ENCODE measurements at places on chromosomes 1 and 21.
A peak's percentile ranks its signal among the peaks of the same experiment; 100 is the strongest.

DNA sequence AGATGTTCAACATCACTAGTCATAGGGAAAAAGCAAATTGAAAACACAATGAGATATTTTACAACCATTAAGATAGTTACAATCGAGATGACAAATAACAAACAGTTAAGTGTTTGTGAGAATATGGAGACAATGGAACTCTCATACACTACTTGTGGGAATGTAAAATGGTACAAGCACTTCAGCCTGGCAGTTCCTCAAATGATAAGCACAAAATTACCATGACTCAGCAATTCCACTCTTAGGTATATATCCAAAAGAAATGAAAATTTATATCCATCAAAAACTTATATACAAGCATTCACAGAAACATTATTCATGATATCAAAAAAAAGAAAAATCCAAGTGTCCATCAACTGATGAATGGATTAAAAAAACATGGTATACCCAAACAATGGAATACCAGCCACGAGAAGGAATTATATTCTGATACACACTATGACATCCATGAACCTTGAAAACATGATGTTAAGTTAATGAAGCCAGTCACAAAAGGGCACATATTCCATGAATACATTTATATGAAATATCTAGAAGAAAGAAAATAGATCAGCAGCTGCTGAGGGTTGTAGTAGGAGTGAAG is 76.4 kb downstream of the EVI5 start:
- no peak for DNase-seq

DNA sequence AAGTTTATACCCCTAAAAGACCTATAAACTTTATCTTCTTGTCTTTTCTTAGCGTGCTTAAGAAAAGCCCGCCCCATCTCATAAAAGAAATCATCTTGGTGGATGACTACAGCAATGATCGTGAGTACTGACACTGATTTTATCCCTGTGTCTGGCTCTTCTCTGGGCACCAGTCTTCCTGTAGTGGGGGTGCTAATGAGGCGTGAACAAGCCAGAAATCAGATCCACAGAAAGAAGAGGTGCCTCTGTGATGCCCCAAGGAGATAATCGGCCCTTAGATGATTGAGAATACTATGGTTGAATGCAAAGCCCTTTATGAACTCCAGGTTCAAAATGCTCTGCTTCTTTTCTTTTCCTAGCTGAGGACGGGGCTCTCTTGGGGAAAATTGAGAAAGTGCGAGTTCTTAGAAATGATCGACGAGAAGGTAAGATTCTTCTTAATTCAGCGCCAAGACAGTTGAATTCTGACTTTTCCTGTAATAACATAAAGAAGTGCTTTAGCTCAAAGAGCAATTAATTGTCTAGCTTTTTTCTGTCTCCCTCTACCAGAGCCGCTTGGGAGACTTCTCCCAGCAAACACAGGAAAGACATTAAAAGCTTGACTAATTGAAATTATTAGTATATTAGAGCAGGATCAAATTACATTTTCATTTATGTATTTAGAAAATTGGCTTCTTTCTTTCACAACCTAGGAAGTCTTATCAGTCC is 169.4 kb downstream of the GALNT2 start:
- no peak for DNase-seq

- DNase-seq = peak; percentile 18
Observed at GRCh38 chr1:184563308-184563707, 176.5 kb downstream of the C1orf21 start.

DNA sequence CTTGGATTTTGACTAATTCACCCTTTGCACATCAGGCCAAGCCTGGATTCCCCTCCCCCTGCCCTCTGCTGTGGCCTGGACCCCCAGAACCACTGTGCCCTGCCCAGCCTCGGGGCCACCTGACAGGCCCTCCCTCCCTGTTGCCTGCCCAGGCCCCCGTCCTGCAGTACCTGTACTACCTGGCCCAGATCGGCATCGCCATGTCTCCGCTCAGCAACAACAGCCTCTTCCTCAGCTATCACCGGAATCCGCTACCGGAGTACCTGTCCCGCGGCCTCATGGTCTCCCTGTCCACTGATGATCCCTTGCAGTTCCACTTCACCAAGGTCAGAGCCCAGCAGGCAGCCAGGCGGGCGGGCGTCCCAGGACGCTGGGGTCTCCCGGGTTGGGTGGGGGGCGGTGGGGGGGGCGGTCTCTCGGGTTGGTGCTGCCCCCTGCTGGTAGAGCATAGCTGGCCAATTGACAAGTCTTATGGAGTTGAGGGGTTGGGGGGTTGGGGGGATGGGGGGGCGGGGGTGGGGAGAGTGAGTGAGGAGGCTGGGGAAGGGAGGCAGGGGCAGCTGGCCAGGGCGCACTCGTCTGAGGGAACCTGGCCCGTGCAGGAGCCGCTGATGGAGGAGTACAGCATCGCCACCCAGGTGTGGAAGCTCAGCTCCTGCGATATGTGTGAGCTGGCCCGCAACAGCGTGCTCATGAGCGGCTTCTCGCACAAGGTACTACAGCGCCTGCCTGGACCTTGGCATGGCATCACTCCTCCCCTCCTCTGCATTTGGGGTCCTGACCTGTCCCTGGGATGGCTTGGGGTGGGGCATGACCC is 10.7 kb downstream of the AMPD2 start:
- no peak for DNase-seq

- DNase-seq = no peak
Observed at GRCh38 chr21:35528116-35529042, 479.3 kb upstream of the RUNX1 start.

DNA sequence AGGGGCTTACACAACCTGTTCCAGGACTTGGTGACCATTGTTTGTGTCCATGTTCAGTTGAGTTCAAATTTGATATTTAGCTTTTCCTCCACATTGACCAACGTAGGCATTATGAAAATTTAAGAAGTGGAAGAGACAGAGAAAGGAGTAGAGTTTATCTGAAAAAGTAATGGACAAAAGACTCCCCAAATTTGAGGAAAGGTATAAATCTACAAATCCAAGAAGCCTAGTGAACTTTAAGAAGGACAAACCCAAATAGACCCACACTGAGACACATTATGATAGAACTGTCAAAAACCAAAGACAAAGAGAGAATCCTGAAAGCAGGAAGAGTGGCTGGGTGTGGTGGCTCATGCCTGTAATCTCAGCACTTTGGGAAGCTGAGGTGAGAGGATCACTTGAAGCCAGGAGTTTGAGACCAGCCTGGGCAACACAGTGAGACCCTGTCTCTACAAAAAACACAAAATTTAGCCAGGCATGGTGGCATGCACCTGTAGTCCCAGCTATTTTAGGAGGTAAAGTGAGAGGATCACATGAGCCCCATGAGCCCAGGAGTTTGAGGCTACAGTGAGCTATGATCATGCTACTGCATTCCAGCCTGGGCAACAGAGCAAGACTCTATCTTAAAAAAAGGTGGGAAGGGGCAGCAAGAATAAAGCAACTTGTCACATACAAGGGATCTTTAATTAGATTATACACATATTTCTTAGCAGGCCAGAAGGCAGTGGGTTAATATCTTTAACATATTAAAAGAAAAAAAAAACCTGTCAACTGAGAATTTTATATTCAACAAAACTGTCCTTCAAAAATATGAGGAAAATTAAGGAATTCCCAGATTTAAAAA is 41.0 kb upstream of the ERO1B start:
- DNase-seq = no peak

DNA sequence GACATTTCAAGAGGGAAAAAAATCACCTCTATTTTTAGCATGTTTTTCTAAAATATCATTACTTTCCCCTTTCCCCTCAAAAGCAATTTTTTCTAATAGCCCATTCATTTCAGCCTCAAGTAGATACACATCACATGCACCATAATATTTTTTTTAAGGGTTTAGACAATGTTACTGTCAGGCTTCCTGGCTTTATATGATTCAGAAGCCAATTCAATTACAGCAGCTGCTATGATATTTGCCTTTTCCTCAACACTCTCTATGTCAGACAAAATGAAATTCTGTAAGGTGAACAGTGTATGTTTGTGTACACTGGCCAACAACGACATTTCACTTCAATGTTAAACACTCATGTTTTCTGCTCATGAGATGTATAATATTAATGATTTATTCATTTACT is 46.5 kb downstream of the OMA1 start:
- DNase-seq = no peak

DNA sequence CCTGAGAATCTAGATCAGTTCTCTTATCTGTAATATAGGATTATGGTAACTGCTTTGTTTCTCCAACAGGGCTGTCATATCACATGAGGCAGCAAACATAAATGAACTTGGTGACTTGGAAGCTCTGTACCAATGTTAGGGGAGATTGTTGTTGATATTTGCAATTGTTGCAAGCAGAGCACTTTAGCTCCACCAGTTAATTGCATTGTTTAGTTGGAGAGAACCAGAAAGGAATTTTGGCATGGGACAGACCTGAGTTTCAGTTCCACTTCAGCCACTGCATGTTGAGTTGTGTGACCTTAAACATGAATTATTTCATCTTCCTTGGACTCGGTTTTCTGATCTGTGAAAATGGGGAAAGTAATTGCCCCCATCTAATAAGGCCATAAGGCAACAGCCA is 142.3 kb upstream of the JUN start:
- no peak for DNase-seq

- DNase-seq = no peak
Observed at GRCh38 chr1:193516755-193517388, 330.5 kb upstream of the B3GALT2 start.

- DNase-seq = peak; percentile 71
Observed at GRCh38 chr1:181152892-181153633, 64.6 kb downstream of the IER5 start.

DNA sequence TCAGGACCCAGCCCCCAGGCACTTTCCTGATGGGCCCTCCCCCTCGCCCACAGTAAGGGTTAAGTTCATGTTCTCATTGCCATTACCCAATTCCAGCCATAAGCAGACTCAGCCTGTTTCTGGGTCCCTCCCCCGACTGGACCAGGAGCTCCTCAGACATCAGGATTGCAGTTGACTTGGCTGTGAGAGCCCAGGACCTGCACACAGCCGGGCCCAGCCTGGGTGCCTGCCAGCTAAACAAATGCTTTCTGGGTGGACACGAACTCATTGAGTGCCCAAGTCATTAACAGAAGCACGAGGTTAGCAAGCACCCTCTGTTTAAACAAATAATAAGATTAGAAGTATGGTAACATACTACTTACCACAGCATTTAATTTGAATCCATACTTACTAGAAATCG is 147.9 kb upstream of the POU3F1 start:
- no peak for DNase-seq

GRCh38 chr1:15755646-15756040 is 3.0 kb upstream of the FBLIM1 start:
- DNase-seq = no peak
